Osteoblast (primary cell): ENCODE measurements at places on chromosomes 12 and 14.

- no peak for DNase-seq
- no peaks in the 10 kb centered on the region for H3K27me3 ChIP-seq
These were observed 23.8 kb upstream of the COX6A1 start for GRCh38 chr12:120413901-120414695.

DNA sequence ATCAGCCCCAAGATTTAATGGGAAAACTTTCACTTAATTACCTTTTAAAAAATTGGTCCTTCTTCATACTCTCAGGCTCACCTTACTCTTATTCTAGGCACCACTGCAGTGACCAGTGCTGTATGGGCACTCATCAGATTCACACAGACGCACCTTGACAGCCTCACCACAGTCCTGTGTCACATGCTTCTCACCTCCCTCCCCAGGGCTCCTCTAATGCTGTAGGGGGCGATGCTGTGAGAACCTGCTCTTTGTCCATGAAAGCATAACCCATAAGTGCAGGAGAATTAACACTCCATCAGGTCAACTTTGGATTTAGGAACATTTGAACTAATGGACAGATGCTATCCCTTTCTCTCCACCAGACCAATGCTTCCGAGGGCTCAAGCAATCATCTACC, 13.9 kb upstream of the PPP4R3A start:
- DNase-seq: no peak
- no peak overlapping the region for H3K27ac ChIP-seq
- H3K36me3 ChIP-seq: no peaks in the 10 kb centered on the region
- H3K4me3 ChIP-seq: no peak overlapping the region
- H3K27me3 ChIP-seq: no peaks in the 10 kb centered on the region

DNA sequence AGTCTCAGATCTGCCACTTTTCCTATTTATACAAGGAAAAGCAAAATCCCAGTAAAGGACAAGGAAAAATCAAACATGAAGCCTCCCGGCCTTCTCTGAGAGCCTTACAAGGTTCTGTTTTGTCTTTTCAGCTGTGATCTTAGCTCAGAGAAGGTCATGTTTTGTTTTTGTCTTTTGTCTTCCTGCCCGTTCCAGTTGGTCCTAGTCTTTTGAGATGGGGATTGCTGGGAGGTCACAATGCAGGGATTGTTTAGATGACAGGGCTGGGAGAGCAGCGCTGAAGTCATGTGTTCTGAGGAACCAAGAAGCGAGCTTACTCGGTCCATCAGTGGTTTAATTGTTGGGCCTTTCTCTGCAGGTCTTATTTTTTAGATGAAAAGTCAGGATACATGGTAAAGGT, 6.0 kb downstream of the PLEKHH1 start:
- no peaks in the 10 kb centered on the region for H3K36me3 ChIP-seq
- no peak overlapping the region for H3K27ac ChIP-seq
- DNase-seq: no peak
- no peaks in the 10 kb centered on the region for H3K4me1 ChIP-seq
- H3K4me3 ChIP-seq: no peak overlapping the region
- H3K27me3 ChIP-seq: peaks cover 41% of the 10 kb centered on the region

- no peaks in the 10 kb centered on the region for H3K27me3 ChIP-seq
- H3K27ac ChIP-seq: peak overlapping the region; percentile 87
- peak; percentile 82 for DNase-seq
- H3K4me1 ChIP-seq: peaks cover 14% of the 10 kb centered on the region
- no peaks in the 10 kb centered on the region for H3K36me3 ChIP-seq
These were observed 332.6 kb downstream of the AEBP2 start for GRCh38 chr12:19771858-19772257.

GRCh38 chr12:106919910-106920544, 35.7 kb upstream of the TMEM263 start:
- H3K27me3 ChIP-seq: peaks cover 5% of the 10 kb centered on the region
- H3K36me3 ChIP-seq: no peaks in the 10 kb centered on the region
- no peak overlapping the region for H3K27ac ChIP-seq
- no peak overlapping the region for H3K4me3 ChIP-seq
- no peaks in the 10 kb centered on the region for H3K4me1 ChIP-seq

DNA sequence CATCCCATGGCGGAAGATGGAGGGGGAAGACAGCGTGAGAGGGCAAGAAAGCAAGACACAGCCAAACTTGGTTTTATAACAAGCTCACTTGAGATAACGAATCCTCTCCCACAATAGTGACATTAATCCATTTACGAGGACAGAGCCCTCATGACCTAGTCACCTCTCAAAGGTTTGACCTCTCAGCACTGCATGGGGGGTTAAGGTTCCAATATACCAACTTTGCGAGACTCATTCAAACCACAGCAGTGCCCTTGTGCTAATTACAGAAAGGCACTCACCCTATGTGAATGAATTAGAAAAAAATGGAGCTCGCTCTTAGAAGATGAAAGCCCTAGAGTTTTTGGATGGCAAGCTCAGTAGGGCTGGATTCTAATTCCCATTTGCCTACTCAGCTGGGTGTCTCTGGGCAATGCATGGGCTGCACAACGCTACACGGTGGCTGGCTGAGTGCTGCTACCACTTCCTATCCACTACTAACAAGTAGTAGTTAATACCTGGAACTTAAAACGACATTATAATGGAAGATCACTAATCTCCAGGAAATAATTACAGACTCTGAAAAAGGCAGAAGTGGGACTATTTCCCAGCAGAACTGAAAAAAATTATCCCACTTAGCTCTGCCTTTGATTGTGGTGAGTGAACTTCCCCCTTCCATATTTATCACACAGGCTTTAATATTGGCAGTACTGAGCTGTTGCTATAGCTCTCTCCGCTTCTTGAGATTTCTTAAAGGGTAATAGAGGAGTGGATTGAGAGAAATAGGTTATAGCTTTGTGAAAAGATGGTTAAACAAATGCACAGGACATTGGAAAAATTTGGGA, 27.5 kb downstream of the TESPA1 start:
- no peaks in the 10 kb centered on the region for H3K4me1 ChIP-seq
- H3K4me3 ChIP-seq: no peak overlapping the region
- peaks cover 10% of the 10 kb centered on the region for H3K27me3 ChIP-seq

DNA sequence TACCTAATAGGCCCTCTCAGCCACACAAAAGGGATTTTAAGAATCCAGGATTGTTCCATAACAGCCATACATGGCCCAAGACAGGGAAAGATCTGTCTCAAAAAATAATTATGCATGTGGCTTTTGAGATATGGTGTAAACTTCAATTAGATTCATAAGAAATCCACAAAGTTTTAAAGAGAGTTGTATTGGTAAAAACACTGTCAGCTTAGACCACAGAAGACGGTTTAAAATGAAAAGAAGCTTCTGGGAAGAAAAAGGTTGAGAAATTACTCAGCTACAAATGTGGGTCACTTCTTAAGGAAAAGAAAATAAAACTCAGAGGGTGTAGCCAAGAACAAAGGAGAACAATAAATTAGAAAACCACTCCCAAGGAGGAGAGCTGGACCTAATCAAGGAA, 191.4 kb downstream of the KIF26A start:
- H3K36me3 ChIP-seq: no peaks in the 10 kb centered on the region
- DNase-seq: no peak
- no peak overlapping the region for H3K4me3 ChIP-seq
- no peak overlapping the region for H3K27ac ChIP-seq
- H3K4me1 ChIP-seq: no peaks in the 10 kb centered on the region
- no peaks in the 10 kb centered on the region for H3K27me3 ChIP-seq

DNA sequence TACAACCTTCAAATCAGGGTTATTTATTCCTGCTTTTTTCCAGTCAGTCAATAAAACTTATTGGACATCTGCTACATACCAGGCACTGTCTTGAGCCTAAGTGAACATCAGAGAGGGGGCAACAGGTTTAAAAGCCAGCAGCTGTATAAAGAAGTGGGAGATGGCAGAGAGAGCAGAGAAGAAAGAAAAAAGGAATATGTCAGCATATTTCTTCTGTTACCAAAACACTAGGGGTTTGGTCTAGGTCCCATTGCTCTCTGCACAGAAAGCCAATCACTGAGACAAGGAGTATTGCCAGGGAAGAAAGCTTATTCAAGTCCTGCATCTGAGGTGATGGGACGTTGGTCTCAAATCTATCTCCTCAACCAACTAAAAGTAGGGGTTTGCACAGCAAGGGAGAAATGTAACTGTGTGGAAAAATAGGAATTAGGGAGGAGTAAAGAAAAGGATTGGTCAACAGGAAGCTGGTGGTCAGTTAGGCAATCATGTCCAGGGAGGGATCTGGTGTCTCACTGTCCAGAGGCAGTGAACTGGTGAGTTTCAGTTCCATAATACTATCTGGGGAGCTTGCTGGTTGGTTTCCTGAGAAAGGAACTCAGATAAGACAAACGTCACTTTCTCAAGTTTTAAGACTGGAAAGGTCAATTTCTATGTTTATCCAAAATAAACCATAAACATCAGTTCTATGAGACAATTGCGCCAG, 107.5 kb downstream of the PHLDA1 start:
- H3K36me3 ChIP-seq: no peaks in the 10 kb centered on the region
- no peak overlapping the region for H3K4me3 ChIP-seq
- H3K27me3 ChIP-seq: no peaks in the 10 kb centered on the region
- no peaks in the 10 kb centered on the region for H3K4me1 ChIP-seq

DNA sequence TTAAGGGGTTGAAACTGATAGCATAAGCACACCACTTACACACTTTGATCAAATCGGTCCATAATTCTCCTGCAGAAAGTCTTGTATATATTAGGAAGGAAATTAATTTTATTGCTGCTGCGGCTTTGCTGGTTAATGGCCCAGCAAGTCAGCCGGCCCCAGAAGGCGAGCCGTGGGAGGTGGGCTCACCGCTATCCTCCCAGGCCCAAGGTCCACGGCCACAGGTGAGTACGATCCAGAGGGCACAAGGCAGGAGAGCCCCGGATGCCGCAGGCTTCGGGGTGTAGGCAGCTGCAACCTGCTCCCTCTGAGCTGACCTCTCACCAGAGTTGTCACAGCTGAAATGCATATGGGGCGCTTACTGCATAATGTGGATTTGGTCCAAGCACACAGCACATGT, 165.7 kb downstream of the TBX5 start:
- H3K27ac ChIP-seq: no peak overlapping the region
- H3K27me3 ChIP-seq: no peaks in the 10 kb centered on the region
- H3K36me3 ChIP-seq: no peaks in the 10 kb centered on the region
- no peak for DNase-seq

- no peak overlapping the region for H3K27ac ChIP-seq
- H3K27me3 ChIP-seq: no peaks in the 10 kb centered on the region
- no peaks in the 10 kb centered on the region for H3K36me3 ChIP-seq
- H3K4me3 ChIP-seq: no peak overlapping the region
These were observed 110.4 kb downstream of the KCNA5 start for GRCh38 chr12:5154091-5154490.

- H3K4me3 ChIP-seq: no peak overlapping the region
- DNase-seq: no peak
- H3K36me3 ChIP-seq: no peaks in the 10 kb centered on the region
- H3K27ac ChIP-seq: no peak overlapping the region
- peaks cover 5% of the 10 kb centered on the region for H3K4me1 ChIP-seq
These were observed 143.3 kb upstream of the AVPR1A start for GRCh38 chr12:63294327-63294632.

- H3K4me1 ChIP-seq: peaks cover 17% of the 10 kb centered on the region
- H3K4me3 ChIP-seq: peak within 1 kb of the TSS; percentile 80
- H3K27me3 ChIP-seq: no peaks in the 10 kb centered on the region
- peak; percentile 93 for DNase-seq
- H3K36me3 ChIP-seq: no peaks in the 10 kb centered on the region
These were observed at the start of gene GABARAPL1 for GRCh38 chr12:10212739-10213131. Gene GABARAPL1, plus strand, starts transcription at chr12:10212877. Its CDS starts 253 bp downstream, at chr12:10213130.

- H3K36me3 ChIP-seq: no peaks in the 10 kb centered on the region
- no peak for DNase-seq
- H3K27me3 ChIP-seq: no peaks in the 10 kb centered on the region
- no peak overlapping the region for H3K4me3 ChIP-seq
These were observed 35.3 kb upstream of the CLEC6A start for GRCh38 chr12:8420506-8420905.

GRCh38 chr14:64702493-64703394, 1.5 kb upstream of the PLEKHG3 start:
- no peak for DNase-seq
- H3K4me3 ChIP-seq: no peak overlapping the region
- H3K36me3 ChIP-seq: no peaks in the 10 kb centered on the region
- peaks cover 39% of the 10 kb centered on the region for H3K27me3 ChIP-seq

- H3K27me3 ChIP-seq: no peaks in the 10 kb centered on the region
- no peaks in the 10 kb centered on the region for H3K36me3 ChIP-seq
- H3K4me1 ChIP-seq: no peaks in the 10 kb centered on the region
These were observed 123.1 kb upstream of the FAR2 start for GRCh38 chr12:29025937-29026336.

DNA sequence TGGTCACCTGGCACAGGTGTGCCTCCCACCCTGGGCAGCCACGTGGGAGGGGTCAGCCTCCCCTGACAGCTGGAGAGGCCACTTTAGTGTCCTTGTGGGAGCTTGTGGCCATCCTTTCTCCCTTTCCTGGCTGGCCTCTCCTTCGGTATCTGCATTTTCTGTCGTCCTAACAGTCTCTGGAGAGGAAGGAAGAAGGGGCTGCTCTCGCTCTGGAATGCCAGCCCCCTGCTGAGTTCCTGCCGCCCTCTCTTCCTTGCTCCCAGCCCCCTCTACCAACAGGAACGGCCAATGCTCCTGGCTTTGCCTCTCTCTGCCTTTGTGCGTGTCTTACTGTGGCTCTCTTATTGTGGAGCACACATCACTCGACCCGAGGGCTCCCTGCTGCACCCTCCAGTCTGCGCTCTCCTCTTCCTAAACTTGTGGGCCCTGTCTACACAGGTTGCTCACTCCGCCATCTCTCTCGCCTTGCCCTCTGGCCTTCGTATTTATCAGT, 70.8 kb downstream of the FBXL14 start:
- H3K4me3 ChIP-seq: no peak overlapping the region
- no peaks in the 10 kb centered on the region for H3K27me3 ChIP-seq
- no peak overlapping the region for H3K27ac ChIP-seq

GRCh38 chr14:29607169-29607568, 320.5 kb downstream of the PRKD1 start:
- DNase-seq: no peak
- no peaks in the 10 kb centered on the region for H3K4me1 ChIP-seq
- no peak overlapping the region for H3K4me3 ChIP-seq
- H3K36me3 ChIP-seq: peaks cover 10% of the 10 kb centered on the region
- H3K27me3 ChIP-seq: no peaks in the 10 kb centered on the region

DNA sequence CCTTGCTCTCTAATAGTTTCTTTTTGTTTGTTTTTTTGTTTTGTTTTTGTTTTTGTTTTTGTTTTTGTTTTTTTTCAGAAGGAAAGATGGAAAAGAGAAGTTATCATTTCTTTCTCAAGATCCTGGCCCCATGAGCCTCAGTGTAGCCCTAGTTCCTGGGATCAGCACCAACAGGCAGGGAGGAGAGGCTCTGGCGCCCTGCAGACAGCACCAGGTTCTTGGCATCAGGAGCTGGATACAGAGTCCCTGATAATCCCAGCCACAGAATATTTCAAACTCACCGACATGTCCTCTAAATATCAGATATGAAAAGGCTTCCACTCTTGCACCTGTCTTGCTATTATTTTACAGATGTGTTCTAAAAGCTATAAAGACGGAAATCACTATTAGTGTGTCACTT, 52.7 kb downstream of the FOXN3 start:
- H3K4me1 ChIP-seq: peaks cover 7% of the 10 kb centered on the region
- no peak for DNase-seq
- H3K27me3 ChIP-seq: no peaks in the 10 kb centered on the region
- no peak overlapping the region for H3K4me3 ChIP-seq
- no peak overlapping the region for H3K27ac ChIP-seq
